ENCODE measurements at places on chromosomes 1 and 21.

- DNase-seq: no peak
Observed at GRCh38 chr1:206516728-206516990, 9.3 kb downstream of the RASSF5 start.

DNA sequence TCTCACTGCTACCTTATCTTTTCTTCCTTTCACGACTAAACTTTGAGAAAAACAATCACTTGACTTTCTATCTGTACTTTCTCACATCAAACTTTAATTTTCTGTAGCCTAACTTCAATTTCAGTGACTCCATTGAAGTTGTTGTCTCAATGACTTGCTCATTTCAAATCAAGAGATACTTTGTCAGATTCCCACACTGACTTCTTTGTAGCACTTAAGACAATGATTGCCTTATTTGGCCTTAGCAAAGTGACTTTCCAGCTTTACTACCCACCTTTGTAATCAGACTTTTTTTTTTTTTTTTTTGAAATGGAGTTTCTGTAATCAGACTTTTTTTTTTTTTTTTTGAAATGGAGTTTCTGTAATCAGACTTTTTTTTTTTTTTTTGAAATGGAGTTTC is 37.0 kb downstream of the AGO4 start:
- DNase-seq: no peak

DNA sequence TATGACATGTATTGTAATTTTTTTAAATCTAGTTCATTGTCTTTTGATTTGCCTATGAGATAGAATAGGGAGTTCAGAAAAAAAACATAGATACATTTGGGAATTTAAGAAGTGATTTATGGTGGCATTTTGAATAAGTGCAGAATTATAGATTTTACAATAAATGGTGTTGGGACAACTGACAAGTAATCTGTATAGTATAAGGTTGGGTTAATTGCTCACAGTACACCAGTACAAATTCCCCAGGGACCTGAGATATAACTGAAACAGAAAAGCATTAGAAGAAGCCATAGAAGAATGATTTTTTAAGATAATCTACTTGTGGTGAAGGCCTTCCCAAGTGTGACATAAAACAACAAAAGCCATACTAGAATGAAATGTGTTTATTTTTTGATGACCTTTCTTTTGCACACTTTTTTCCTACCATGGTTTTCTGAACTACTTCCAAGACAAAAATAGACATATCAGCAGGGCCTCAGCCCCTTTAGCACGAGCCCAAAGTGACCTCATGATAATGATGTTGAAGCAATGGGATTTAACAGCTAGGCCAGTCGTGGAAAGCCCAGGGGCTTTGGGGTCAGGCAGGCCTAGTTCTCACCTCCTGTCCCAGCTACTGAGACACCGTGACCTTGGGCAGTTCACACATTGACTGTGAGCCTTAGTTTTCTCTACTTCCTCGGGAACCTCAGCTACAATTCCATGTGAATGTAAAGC is 87.4 kb downstream of the GREM2 start:
- DNase-seq: no peak

- no peak for DNase-seq
Observed at GRCh38 chr1:204181116-204181515, 15.0 kb upstream of the REN start.

GRCh38 chr1:155003766-155004351 is 1.3 kb downstream of the ZBTB7B start:
- peak; percentile 25 for DNase-seq

DNA sequence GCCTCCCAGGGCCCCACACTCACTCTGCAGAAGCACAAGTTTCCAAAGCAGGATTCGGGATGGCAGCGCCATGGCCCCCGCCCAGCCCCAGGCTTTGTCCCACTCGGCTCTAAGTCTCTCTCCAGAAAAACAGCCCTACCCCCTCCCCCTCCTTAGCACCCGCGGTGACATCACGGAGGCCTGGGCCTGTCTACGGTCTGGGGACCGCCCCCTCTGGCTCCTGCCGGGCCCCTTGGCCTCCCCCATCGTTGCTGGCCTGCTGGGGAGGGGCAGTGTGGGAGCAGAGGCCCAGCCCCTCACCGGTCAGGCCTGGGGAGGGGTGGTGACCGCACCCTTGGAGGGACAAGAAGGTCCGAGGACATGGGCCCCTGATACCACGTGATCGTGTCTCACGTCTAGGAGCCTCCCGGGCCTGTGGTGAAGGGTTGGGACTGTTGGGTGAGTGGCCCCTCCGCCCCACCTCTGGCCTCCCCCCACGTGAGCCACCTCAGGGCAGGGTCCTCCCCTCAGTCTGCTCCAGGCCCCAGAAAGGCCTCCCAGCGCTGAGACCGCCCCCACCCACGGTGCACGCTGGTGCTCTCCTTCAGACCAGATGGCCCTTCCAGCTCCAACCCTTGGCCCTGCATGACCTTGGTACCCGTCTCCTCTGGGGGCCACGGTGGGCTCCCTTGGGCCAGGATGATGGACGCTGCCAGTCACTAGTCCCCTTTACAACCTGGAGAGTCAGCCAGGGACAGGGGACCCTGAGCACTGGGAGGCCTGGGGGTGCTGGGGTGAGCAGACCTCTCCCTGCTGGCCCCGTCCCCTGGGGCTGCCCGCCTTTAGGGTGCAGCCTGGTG is at the start of gene MXRA8:
Gene MXRA8 (minus strand): TSS at position 123 of the 839 bp plus-strand sequence. CDS start 51 bp downstream, at position 72.
- no peak for DNase-seq

- no peak for DNase-seq
Observed at GRCh38 chr1:207001492-207002245, 30.9 kb downstream of the C1orf116 start.

GRCh38 chr1:228963795-228964177 is 228.5 kb downstream of the RHOU start:
- no peak for DNase-seq

DNA sequence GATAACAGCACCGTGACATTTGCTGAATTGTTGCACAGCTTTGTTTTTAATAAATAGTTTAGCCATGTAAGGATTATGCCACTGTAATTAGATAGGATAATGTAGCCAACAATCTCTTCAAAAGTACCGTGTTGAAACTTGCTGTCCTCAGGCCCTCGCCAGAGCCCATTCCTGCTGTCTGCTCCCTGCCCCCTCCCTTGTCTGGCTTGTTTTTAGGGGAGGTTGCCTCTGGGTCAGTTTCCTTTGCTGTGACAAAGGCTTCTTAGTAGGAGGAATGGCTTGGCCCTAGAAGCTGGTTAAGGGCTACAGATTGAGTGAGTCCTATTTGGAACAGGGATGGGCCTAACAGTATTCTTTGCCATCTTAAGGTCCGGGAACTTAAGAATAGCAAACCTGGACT is 107.9 kb downstream of the LMO4 start:
- DNase-seq: no peak
